Common myeloid progenitor, CD34-positive (primary cell): ENCODE measurements at places on chromosomes 5 and 9.

DNA sequence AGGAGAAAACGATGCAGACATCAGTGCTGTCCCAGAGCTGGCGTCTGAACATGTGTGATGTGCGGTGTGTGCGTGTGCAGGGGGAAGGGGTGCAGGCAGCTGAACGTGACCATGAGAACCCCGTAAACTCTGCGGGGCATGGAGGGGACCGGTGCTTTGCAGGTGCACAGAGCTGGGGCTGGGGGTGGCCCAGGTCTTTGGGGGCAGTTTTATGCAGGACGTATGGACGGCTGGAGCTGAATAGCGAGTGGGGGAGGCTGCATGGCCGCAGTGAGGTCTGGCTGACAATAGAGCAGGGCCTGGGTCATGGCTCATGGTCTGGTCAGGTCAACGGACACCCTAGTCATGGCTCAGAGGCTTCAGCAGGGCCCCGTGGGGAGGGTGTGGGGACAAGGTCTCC, 3.3 kb upstream of the EXOC3 start:
- DNase-seq: no peak

DNA sequence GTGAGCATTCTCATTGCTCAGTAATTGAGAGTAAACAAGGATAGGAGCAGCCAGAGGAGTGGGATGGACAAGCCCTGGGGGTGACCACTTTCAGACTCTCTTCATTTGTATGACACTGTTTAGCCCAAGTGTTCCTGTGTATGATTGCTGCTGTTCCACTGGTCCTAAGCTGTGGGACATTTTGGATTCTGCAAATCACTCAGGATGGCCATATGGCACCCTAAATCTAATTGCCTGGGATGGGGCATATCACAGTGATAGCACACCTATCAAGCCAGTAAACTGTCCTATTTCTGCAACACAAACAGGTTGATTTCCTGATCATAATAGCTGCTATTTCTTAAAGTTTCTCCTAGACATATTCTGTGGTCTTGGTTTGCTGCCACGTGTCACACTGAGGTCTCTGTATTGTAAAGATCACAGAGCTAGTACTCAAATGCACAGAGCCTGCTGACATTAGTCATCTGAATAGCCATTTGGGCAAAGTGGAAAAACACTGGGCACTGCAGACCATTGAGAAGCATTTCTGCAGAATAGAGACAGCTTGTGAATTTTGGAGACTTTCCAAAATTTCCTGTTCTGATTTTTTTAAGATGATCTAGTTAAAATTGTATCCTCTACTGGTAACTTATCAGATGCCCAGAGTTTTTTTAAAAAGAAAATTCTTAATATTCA, 320.2 kb downstream of the RFX3 start:
- DNase-seq: no peak

DNA sequence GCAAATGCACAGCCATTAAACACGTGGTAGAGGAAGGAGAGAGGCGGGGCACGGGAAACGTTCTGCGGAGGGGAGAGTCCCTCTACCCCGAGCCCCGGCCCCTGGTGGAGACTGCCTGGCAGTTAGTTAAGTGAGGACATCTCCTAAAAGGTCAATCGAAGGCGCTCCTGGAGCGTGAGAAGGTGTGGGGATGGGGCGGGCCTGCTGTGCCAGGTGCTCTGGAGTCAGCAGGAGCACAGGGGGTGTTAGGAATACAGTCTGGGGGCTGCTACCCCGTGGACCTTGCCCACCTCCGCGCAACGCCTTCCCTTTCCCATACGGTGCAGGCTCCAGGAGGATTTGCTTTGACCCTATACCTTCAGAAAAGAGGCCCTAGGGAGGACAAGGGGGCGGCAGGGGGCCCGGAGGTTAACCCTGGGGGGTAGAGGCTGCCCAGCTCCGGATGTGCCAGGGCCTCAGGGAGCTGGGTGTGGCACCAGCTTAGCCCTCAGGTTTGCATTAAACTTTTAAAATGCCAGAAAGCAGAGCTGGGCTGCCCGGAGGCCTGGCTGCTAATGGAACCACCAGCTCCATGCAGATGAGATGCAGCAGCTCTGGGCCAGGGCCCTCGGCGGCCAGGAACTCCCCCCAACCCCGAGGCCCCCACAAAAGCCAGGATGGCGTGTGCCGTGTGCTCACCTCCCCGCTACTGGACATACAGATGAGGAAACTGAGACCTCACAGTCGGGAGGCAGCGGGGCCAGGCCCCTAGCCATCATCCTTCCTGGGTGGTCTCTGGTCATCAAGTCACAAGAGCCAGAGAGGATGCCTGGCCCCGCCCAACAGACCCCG, 39.2 kb downstream of the NACC2 start:
- peak; percentile 56 for DNase-seq

DNA sequence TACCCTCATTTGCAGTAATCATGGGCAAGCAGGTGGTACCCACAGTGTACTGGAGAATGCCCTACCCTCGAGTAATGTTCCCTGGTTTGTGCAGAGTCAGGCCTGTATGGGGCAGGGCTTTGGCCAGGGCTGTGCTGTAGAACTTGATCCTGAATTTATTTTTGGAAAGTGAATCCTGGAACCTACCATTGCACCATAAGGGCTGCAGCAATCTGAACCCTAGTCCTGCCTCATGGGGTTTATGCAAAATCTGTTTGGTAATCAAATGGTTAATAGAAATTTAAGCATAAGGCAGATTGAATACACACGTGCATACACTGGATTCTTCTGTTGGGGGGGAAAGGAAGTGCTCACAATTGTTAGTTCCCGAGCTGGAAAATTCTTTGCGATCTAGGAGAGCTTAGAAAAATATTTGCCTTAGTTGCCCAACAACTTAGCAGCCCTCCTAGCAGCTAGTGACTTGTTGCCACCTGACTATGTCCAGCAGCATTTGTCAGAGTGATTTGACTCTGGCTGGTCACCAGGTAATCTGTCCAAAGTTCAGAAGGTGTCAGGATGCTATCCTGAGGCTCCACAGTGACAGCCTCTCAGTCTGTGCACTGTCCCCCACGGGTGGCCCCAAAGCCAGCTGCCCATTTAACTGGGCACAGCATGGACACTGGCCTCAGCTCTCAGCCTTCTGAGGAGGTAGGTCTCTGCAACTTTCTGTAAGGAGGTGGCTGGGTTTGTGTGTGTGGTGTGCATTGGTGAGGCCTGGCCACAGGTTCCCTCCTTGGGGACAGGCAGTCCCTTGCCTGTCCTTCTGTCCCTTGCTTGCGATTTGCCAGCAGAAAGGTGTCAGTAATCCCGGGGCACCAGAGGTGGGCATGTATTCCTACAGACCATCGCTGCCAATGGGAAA, 8.3 kb downstream of the MVB12B start:
- no peak for DNase-seq

DNA sequence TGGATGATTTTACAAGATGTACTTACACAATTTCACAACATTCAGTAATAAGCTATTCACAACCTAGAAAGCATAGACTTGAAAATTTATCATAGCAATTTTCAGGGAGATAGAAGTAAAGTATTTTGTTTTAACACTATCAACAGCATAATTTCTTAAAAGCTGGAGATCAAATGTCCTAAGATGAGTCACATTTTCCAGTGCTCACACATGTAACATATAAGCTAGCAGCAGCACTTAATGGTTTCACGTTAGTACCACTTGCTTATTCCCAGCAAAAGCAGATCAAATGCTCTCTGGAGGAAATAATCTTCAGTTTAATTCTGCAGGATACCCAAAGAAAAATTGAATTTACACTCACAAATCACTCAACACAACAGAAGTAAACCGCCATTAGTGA, 6.5 kb downstream of the OR13C8 start:
- no peak for DNase-seq

DNA sequence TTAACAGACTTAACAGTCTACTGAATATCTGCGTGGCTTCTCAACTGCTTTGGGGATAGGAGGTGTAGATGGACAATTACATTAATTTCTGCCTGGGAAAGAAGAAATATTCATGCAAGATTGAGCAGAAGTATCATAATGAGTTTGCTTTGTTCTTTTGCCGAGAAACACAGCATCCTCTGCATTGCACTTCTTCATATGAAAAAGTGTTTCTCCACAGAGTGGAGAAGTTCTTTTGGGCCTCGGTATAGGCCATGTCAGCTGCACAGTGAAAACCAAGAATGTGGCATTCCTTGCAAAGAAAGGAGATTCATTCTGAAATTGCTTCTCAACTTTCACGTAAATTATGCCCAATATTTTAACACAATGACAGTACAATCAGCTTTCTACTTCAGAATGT, 17.6 kb upstream of the SNX2 start:
- DNase-seq: no peak

DNA sequence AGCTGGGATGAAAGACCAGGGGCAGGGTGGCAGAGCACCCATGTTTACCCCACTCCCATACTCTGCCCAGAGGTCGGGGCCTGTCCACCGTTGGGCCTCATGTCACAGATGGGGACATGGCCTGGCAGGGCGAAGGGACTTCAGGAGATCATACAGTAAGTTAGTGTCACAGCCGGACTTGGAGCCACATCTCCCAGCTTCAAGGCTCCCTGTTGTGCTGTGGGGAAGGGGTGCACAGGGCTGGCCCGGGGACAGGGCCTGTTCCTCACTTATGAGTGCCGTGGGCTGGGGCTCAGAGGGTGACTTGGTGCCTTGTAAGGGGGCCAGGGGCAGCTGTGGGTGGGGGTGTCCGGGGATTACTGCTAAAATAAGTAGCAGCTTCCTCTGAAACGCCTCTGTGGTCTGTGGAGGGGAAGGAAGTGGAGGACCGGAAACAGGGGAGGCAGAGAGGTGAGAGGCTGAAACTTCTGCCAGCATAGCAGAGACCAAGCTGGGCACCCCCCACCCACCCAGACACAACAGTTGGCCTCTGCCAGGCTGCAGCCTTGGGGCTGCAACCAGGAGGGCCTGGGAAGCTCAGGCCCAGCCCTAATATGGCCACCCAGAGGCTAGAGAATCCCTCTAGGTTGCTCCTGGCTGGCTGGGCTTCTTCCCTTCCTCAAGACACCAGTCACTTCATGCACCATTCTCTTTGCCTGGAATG, 41.1 kb upstream of the NEK6 start:
- peak; percentile 61 for DNase-seq

DNA sequence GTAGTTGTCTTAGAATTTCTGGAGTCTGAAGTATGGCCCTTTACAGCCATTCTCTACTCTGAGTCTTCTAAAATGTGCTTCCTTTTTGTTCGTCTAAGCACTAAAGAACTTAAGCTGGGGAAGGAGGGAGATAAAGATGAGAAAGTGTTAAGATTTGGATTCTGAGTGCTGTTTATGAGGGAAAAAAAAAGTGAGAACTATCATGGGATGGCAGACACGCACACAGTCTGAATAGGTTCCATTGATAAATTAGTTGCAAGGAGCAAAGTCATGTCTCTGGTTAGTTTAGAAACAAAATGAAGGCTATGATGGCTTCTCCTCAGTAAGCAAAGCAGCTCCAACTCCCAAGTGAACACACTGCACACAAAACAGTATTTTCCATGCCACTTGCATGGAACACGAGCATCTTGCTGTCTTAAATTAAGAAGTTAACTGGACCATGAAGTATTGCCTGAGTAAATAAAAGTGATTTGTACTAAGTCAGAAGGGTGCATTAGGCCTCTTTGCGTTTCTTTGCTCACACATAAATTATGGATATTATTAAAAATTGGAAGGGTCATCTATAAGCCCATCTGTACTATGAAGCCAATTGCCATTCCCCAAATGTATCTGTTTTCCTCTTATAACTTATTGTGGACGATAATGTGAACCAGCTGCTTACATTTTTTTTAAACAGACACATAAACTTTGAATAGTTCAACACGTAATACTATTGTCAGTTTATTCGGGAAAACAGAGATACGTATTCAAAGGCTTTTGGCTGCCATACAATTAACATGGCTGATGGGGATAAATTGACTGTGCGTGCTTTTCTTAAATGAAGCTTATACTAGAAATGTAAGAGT, 199.3 kb downstream of the SGCD start:
- DNase-seq: no peak

DNA sequence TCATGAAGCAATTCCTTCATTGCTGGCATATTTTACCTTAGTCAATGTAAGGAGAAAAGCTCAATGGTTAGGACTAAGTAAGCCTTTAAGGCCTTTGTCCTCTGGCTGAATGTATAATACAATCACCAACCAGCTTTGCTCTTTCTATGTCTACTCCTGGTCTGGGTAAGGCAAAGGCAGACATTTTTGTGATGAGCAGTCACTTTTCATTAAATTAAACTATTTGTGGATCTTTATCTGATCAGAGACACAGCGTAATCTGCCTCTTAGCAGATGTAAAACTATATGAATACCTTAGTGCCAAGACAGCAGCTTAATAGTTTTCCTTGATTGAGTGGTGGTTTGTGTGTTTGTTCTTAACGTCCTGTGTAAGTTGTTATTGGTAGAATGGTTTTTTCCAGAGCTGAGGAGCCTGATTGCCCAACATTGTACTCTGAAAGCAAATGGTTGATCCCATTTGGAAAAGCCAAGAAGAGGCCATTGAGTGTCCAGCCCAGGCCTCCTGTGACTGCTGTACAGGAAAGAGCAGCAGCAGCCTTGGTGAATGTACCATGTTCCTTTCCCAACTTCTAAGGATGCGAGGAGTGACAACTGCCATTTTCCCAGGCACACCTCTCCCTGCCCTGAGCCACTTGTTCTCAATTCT, 16.5 kb upstream of the CXXC5 start:
- DNase-seq: no peak

- no peak for DNase-seq
Measured at GRCh38 chr5:10680876-10681481, 80.1 kb downstream of the DAP start.

- peak; percentile 50 for DNase-seq
Measured at GRCh38 chr9:88927510-88927909, 63.8 kb upstream of the S1PR3 start.

DNA sequence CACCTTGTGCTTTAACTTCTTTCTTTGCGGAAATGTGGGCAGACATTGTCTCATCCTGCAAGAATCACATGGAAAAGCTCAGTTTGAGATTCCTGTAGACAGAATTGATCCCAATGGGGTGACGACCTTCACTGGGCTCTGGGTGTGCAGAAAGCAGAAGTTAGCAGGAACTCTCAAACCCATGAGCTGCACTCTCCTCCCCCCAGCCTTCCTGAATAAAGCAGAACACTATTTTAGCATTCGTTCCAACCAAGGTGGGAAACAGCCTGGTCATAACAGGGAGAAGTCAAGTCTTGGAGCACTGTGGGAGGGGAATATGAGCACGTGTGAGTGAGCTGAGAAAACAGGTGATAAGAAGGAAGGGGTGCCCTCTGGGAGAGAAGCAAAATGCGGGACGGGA, 87.4 kb upstream of the FER start:
- no peak for DNase-seq

DNA sequence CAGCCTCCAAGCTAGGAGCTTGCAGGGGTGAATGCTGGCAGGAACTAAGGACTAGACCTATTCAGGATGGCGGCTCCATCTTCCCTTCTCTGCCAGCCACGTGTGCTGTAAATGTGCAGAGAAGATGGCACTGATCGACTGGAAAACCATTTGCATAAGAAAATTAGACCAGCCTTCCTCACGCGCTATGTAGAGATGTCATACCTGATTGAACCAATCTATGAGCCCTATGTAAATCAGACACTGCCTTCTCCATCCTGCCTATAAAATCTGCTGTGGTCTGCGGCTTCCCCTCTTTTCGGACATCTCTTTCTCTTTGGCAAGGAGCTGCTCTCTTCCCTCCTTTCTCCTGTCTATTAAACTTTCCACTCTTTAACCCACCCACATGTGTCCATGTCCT, 91.6 kb downstream of the NPR3 start:
- DNase-seq: no peak

- no peak for DNase-seq
Measured at GRCh38 chr5:118314931-118315330, 673.4 kb downstream of the DTWD2 start.

- no peak for DNase-seq
Measured at GRCh38 chr5:181151146-181151545, 3.8 kb downstream of the OR2V2 start.

GRCh38 chr9:27701587-27701986, 128.3 kb upstream of the C9orf72 start:
- peak; percentile 65 for DNase-seq
